ENCODE measurements at places on chromosomes 3 and 15. TPM values are rescaled to one million over a fixed set of nuclear protein-coding genes. Genes with fewer than 3 reads are reported as not detected.

The FANCD2OS gene
- not detected for polyA plus RNA-seq

GRCh38 chr15:67840749-67841512 lies 1.1 kb upstream of the RNU6-1 start:
- no peak for DNase-seq

The TICRR gene
- polyA plus RNA-seq: 9.1 TPM

DNA sequence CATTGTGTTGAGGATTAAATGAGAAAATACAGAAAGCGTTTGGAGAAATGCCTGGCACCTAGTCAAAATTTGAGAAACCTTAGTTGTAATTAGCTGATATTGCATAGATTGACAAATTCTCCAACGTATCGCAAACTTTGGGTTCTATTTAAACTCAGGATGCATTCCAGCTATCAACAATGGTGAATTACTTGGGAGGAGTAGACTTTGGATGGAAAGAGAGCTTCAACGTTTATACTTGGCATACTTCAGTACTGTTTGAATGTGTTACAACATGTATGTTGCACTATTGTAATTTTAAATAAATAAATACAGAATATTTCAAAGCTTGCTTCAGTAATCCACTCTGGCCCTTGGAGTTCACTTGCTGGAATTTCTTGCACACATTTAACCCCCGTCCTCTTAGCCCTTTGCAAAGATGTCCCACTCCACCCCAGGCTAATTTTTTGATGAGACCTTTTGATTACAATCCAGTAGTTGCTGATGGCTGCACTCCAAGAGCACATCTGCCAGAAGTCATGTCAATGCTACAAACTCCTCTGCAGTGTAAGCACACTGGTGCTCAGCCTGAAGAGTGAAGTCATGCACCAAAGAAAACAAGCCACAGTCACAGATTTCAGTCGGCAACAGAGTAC lies 4.7 kb upstream of the DIS3L start:
- DNase-seq: no peak

The GRK7 gene
- not detected for polyA plus RNA-seq

DNA sequence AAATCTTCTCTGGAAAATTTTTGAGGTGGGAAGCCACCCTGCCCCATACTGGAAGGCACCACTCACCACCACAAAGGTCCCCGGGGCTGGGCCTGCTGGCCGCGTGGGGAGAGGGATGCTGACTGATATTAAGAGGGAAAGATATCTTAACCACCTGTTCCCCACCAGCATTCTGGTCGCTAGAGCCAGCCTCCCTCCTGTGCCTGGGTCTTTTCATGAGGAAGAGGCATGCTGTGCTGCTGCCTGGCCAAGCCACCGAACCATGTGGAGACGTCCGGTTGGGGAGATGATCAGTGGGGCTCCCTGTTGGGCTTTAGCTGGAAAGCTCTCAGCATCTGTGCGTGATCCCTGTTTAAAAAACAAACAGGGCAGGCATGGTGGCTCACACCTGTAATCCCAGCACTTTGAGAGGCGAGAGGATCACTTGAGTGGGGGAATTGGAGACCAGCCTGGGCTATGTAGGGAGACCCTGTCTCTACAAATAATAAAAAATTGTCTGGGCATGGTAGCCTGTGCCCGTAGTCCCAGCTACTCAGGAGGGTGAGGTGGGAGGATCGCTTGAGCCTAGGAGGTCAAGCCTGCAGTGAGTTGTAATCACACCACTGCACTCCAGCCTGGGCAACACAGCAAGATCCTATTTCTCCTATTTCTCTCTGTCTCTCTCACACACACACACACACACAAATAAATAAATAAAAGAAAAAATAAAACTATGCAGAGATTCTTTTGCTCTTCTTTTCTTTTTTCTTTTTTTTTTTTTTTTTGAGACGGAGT lies 1.0 kb downstream of the KLHL18 start:
- no peak for DNase-seq

GRCh38 chr3:129238945-129239705 lies 10.3 kb upstream of the COPG1 start:
- no peak for DNase-seq

- no peak for DNase-seq
Measured at GRCh38 chr3:65573548-65574116, 465.1 kb downstream of the MAGI1 start.
